Stimulated activated CD4-positive, alpha-beta T cell treated with anti-CD3 and anti-CD28 coated beads, Interleukin-4, amount 100 ng/mL, for 1 hour (primary cell): ENCODE measurements at places on chromosomes 1 and 21.

GRCh38 chr21:43912910-43913309, 47.9 kb downstream of the AGPAT3 start:
- DNase-seq, result no peak

- no peak for DNase-seq
These were observed 93.0 kb downstream of the MTR start for GRCh38 chr1:236888126-236888525.

DNA sequence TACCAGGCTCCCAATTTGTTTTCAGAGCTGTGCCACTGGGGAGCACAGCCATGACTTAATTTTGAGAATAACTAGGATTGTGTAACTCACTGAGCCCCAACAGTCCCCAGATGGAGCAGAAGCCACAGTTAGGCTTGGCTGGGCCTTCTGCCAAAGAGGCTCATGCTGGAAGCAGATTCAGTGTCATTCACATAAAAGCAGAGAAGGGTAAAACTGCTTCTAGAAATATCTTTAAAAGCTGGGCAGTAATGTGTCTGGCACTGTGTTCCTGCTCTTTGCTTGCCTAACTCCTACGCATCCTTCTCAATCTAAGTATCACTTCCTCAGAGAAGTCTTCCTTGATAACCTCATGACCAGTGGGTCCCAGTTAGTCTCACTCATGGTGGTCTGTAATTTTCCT, 20.3 kb downstream of the STK40 start:
- DNase-seq, result no peak

- DNase-seq, result peak; percentile 43
These were observed 26.5 kb upstream of the PLA2G2C start for GRCh38 chr1:20212685-20213331.

DNA sequence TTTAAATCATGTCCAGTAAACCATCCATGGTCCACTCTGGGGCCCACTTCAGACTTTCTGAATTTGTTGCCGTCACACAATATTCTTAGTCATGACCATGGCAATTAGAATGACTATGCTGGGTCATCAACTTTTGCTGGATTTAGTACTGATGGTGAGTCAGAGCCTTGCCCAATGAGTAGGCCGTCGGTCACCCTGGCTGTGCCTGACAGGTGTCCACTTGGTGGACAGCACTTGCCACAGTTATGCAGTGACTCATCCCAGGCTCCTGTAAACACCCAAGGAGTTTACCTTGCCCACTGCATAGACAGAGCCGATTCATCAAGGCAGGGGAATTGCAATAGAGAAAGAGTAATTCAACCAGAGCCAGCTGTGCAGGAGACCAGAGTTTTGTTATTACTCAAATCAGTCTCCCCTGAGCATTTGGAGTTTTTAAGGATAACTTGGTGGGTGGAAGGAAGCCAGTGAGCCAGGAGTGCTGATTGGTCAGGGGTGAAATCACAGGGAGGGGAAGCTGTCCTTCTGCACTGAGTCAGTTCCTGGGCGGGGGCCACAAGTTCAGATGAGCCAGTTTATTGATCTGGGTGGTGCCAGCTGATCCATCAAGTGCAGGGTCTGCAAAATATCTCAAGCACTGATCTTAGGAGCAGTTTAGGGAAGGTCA, 333.8 kb downstream of the PTPRU start:
- no peak for DNase-seq

DNA sequence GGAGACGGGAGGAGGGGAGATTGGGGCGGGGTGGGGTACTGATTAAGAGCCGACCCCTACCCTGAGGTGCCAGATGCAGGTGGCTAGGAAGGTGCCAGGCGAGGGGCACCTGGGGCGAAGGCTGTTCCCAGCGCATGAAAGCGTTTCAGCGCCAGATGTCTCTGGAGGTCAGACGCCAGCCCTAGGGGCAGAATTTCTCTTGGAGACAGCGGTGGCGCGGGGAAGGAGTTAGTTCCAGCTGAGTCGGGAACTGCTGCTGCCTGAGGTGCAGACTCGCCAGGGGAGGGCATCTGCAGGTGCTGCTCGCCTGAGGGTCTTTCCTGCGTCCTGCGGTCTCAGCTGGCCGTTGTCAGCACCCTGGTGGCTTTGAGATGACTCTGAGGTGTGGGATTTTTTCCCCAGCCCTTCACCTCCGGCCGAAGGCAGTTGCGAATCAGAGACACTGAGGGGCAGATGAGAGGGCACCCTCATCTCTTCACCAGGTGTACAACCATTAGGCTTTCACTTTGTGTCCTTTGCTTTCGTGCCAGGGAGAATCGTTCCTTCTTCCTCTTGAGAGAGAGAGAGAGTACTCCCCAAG, 539 bp downstream of the CGN start:
- peak; percentile 15 for DNase-seq

DNA sequence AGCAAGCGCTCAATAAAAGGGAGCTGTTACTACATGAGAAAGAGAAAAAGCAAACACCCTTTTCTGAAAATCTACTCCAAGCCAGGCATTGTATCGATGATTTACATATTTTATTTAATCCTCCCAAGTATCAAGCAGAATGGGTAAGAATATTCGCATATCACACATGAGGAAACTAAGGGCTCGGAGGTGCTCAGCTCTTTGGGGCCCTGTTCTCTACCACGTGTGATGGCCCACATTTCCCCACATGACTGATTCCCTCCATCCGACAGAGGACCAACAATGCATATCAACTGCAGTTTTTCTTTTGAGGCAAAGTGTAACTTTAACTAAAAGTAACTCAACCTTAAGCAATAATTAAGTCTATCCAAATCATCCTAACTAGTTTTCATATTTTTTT, 8.2 kb downstream of the ERI3 start:
- DNase-seq, result no peak

GRCh38 chr1:39178541-39179431, 25.7 kb upstream of the MACF1 start:
- DNase-seq, result no peak

- peak; percentile 88 for DNase-seq
These were observed 3.0 kb downstream of the ZC3H12A start for GRCh38 chr1:37477198-37477931.

GRCh38 chr1:241834733-241835377, 13.1 kb upstream of the EXO1 start:
- DNase-seq, result no peak

GRCh38 chr1:87170931-87171598, 157.6 kb upstream of the LMO4 start:
- no peak for DNase-seq

GRCh38 chr1:85062425-85063026, 14.2 kb upstream of the MCOLN3 start:
- no peak for DNase-seq

GRCh38 chr1:8494681-8495080, 176.8 kb downstream of the SLC45A1 start:
- no peak for DNase-seq

GRCh38 chr1:24888971-24889676, 41.0 kb downstream of the RUNX3 start:
- DNase-seq, result no peak

GRCh38 chr1:58539553-58539952, 7.0 kb downstream of the OMA1 start:
- DNase-seq, result no peak

GRCh38 chr1:242005866-242006535, 7.1 kb upstream of the MAP1LC3C start:
- no peak for DNase-seq

GRCh38 chr1:21225065-21225464, 48.4 kb upstream of the EIF4G3 start:
- DNase-seq, result no peak

GRCh38 chr1:110612060-110612745, 6.0 kb upstream of the KCNA2 start:
- no peak for DNase-seq

DNA sequence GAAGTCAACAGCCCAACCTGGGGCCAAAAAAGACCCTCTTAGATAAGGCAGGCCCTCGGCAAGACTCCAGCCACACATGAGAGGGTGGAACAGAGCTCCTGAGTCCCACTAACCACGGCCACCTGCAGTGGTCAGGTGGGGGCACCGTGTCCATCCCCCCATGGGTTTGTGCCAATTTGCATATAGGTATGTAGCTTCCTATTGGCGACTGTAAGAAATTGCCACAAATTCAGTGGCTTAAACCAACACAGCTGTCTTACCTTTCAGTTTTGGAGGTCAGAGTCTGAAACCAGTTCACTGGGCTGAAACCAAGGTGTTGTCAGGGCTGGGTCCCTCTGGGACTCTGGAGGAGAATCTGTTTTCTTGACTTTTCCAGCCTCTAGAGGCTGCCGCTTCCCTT, 59.3 kb downstream of the COL18A1 start:
- DNase-seq, result no peak

DNA sequence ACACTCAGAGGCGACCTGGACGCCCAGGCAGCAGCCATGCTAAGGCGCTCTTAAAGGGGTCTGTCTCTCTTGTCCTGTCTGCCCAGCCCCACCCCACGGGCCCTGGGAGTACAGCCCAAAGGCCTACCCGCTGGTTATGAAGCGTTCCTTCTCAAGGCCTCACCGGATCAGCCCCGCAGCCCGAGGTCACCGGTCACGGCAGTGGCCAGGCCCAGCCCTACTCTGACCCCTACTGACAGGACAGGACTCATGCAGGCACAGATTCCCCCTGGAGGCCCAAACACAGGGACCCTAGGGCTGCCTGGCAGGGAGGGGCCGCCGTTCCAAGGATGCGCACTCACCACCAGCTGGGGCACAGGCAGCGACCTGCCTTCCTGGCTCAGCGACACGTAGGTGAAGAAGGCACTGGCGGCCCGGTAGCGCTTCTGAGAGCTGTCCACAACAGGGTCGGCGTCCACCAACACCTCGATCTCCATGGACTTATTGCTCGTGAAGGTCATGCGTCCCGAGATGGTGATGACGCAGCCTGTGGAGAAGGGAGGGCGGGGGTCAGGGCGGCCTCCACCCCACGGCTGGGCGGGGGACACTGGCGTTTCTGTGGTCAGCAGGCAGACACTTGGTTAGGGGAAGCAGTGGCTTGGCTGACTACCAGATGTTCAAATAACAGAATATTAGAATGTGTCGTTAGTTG, 20.0 kb upstream of the GPR153 start:
- no peak for DNase-seq

DNA sequence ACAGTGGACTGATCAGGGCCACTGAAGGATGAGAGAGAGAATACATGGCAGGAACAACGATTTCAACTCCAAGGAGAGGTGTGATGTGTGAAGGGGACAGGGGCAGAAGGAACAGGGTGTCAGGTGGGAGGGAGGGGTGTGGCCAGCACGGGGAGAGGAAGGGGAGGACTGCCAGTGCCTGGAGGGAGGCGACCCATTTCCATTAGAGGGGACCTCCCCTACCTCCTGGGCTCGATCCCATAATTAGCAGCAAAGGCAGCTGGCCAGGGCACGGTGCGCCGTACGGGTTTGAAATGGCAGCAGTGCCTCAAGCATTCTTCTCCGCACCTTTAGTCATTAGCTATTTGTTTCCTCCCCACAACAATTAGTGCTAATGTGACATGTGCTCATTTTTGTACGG, 22.7 kb downstream of the CRYAA start:
- no peak for DNase-seq

DNA sequence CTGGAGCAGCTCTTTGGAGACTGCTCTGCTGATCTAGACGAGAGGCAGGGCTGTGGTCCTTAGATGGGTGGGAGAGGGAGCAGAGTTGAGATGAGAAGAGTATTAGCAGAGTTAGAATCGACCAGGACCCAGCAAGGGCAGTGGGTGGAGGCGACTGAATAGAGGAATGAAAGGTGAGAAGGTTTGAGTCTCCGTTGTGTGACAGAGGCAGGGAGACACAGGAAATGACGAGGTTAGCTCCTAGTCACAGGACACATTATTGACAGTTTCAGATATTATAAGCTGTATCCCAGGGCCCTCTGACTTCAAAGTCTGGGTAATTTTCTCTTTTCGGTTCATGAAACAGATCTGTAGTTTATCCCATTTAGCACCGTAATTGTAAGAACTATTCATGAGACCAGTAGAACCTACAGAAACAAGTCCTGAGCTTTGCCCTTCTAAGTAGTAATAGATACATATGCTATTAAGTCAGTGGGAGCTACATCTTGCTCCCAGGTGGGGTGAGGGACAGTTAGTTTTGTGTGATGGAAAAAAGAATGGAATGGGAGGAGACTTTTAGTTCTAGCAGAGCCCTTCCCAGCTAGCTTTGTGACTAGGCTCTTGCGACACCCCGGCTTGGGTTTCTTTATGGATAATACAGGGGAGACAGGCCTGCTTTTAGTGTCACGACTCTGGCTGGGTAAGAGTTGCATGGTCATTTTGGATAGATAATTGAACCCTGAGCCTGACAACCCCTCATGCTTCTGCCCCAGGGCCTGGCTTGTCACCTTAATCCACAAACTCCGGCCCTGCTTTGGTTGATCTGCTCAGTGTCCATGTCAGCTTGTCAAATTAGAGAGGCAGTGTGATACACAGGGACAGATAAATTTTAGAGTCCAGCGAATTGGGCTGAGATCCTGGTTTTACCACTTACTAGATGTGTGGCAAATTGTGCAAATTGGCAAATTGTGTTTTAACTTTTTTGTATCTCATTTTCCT, 70.2 kb downstream of the UCK2 start:
- DNase-seq, result no peak

DNA sequence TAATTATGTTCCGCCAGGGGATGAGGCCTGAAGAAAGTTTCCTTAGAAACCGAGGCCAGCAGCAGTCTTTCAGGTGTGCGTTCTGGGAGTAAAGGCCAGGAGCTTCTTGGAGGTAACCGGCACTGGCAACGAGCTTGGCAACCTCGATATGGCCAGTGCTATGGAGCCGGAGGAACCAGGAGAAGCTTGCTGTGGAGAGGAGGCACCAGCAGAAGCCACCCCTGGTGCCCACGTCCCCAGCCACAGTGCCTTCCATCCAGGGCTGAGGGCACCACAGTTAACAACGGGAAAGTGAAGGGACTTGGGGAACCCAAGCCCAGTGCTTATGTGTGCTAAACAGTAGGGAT, 41.5 kb upstream of the LIN9 start:
- no peak for DNase-seq

GRCh38 chr21:45296638-45297037, 8.9 kb upstream of the POFUT2 start:
- no peak for DNase-seq

- DNase-seq, result no peak
These were observed 40.0 kb upstream of the LRRC3 start for GRCh38 chr21:44415073-44416025.

DNA sequence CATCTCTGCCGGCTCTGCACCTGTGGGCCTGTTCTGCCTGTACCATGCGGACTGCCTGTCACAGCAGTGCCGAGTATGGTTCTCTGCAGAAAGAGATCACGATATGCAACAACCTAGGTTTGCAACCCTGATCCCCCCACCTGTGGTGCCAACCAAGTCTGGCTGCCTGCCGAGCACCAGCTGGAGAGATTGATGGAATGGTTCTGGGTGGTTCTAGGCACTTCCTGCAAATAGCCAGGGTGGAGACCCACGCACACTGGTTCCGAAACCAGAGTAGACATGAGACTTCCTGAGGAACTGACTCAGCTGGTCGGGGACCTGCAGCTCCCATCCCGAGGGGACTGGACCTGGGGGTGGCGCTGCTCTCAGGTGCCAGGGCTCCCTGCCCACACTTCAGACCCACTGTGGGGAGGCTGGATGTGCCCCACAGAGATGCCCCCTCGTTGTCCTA, 5.4 kb downstream of the TPRG1L start:
- DNase-seq, result no peak

GRCh38 chr1:101280049-101280592, 43.3 kb downstream of the S1PR1 start:
- DNase-seq, result no peak

GRCh38 chr21:16742131-16742641, 770.7 kb upstream of the CXADR start:
- DNase-seq, result no peak
